Spinal cord (tissue), 10 donors: ENCODE measurements at places on chromosomes 2 and 18.

GRCh38 chr18:11258039-11258610 is 108.8 kb upstream of the PIEZO2 start:
- DNase-seq = peak; percentile 40

DNA sequence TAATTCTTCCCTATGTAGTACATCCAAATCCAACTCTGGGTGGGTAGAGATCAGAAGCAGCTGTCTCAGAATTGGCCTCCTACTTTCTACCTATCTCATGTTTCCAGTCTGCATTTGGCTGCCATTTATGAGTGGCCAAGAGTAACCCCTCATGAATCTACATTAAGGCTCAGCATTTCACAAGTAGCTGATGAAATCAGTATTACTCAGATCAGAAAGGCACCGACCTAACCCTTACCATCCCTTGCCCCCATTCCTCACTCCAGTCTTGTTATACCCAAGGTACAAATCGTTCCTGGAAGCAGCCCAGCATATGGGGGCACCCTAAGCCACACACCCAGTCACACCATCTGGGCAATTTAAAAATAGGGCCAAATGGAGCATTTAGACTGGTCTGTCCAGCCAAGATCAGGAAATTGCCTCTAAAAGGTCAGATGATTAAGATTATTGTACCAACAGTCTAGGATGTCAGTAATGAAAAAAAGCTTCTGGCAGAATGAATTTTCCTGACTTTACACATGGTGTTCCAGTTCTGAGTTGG is 37.1 kb downstream of the CD28 start:
- no peak for DNase-seq

DNA sequence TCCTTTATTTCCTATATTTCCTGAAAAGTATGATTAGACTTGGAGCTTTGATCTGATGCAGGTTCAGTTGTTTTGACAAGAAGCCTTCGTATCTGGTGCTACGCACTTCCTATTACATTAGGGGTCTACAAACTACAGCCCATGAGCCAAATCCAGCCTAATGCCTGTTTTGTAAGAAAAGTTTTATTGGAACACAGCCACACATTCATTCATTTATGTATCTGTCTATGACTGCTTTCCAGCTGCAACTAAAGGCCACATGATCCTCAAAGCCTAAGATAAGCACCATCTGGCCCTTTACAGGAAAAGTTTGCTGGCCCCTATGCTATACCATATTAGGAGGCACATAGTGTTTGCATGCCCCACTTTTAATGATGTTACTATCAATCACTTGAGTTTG is 26.0 kb downstream of the EIF2AK3 start:
- DNase-seq = no peak

DNA sequence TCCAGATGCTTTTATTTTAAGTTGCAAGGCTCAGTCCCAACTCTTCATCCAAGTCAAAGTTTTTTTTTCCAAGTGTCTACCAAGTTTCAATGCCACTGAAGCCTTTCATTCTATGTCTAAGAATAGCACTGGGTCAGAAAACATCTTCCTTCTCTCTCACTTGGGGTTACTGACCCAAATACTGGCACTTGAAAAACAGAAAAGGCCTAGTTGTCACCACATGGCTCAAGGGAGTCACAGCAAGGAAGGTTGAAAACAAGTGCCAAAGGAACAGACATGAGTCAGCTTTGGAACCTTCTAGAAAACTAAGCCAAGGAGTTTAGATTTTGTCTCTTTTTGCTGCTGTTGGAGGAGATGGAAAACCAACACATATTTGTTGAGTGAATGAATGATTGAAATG is 146.5 kb downstream of the COPS8 start:
- DNase-seq = no peak

GRCh38 chr2:18708203-18708715 is 118.9 kb upstream of the NT5C1B start:
- no peak for DNase-seq
